ENCODE measurements at places on chromosomes 13 and 19.

DNA sequence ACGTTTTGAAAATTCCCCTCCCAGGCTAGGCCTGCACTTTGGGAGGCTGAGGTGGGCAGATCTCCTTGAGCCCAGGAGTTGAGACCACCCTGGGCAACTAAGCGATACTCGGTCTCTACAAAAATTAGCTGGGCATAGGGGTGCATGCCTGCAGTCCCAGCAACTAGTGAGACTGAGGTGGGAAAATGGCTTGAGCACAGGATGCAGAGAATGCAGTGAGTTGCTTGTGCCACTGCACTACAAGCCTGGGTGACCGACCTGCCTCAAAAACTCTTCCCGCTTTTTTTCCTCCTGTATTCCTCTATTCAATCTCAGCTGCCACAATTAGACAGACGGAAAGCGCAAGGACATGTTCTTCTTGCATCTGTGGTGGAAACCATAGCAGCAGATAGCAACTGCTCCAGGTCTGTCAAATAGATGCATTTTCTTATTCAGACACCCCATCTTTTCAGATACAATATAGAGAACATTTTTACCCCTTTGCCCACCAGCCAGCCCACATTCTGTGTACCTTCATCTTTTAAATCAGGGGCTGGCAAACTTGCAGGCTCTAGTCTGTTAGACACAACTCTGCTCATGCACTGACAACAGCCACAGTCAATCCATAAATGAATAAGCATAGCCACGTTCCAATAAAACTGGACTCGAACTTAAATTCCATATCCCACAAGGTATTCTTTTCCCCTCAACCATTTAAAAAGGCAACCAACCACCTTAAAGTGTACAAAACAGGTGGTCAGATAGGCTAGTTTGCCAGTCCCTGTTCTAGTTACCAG is 4.8 kb downstream of the TPT1 start:
- no peak for DNase-seq

DNA sequence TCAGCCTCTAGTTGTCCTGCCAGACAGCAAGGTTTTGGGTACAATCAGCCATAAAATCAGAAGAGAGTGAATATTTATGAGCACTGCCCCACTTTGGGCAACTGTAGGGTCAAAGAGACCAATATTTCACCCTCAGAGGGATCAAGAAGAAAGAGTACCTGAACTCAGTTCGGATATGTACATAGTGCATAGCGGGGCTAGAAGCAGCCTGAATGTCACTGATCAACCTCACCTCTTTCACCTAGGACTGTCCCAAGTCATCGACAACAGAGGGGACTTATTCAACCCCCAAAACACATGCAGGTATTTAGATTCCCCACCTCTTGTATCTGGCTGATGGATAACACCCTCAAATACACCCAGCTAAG is 446.9 kb downstream of the COG6 start:
- DNase-seq, result no peak

DNA sequence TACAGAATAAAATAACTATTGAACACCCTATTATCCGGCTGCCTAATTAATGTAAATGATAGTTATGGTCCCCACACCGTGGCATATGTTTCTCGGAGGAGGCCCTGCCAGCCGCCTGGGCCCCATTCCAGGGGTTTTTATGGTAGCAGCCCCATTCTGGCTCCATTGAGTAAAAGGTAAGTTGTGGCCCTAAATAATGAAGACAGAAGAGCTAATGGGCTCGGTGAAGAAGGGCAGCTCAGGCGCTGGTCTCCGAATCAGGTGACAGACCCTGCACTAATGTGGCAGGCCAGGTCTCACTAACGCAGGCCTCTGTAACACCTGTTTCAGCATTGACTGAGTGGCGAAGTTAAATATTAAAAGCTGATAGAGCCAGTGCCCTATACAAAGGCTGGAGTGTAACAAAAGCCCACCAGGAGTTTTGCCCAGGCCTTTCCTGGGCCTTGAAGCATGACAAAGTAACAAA is 19.1 kb downstream of the POP4 start:
- DNase-seq, result no peak

DNA sequence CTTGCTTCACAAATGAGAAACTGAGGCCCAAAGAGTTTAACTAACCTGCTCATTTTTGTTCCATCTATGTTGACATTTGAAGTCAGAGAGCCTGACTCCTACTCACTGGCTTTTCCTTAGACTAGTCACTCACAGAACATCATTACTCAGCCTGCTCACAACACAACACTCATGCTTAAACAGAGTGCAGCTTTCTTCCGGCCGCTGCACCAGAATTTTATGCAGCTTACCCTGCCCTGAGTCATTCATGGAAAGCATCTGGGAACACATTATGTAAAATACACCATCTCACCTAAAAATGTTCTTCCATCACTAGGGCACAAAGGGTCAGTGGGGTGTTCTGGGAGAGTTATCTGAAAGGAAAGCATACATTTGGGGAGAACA is 303.4 kb downstream of the SPRY2 start:
- no peak for DNase-seq

DNA sequence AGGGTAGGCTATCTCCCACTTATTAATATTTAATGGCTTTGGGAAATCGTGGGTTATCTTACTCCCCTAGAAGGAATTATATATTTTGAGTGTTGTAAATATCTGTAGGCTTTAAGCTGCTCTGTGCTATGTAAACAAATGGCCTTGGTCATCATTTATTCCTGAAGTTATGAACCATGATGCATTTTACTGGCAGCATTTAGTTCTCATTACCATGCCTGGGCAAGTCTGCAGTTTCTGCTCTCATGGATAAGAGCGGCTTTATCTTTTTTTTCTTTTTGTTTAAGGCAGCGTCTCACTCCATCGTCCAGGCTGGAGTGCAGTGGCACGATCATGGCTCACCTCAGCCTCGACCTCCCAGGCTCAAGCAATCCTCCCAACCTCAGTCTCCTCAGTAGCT is 156.1 kb downstream of the IRS2 start:
- DNase-seq, result no peak

- DNase-seq, result no peak
Observed at GRCh38 chr13:21701460-21701859, 30.6 kb downstream of the FGF9 start.

- DNase-seq, result no peak
Observed at GRCh38 chr13:38606699-38607535, 80.0 kb upstream of the FREM2 start.

- no peak for DNase-seq
Observed at GRCh38 chr13:58994077-58994476, 1169.7 kb downstream of the DIAPH3 start.

GRCh38 chr13:39777527-39778061 is 122.1 kb downstream of the COG6 start:
- no peak for DNase-seq

DNA sequence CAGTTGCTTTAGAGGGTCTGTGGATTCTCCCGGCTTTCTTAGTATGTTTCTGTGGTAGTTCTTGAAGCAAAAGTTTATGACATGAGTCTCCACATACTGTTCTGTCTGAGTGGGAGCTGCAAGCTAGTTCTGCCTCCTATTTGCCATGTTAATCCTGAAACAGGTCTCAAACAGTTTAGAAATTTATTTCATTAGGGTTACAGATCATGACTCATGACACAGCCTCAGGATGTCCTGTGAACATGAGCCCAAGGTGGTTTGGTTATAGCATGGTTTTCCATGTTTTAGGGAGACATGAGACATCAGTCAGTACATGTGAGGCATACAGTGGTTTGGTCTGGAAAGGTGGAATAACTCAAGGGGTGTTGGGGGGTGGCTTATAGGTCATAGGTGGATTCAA is 77.5 kb downstream of the FNDC3A start:
- DNase-seq, result no peak

DNA sequence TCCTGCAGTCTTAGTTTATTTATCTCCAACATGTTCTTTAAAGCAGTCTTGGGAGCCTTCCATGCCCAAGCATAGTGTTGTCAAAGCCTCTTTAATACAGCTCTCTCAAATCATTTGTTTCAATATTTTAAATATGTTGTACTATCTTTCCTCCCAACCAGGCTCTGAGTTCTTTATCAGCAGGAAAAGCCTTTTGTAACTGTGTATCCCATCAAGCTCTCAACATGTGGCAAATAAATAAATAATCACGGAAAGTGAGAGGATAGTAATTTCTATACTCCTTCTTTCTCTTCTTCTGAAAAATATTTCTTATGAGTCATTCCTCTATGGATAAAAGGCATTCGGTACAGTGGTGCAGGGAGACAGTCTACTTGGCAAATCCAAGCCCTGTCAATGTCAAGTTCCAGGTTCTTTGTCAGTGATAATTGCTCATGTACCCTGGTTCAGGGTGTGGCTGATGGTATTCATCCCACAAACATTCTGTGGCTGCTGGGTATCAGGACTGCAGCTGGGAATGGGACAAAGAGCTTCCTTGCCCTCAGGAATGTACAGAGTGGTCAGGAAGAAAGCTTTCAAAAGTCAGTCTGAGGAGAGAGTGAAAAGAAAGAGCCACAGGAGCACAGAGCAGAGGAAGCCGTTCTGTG is 384.3 kb downstream of the EFNB2 start:
- DNase-seq, result no peak

DNA sequence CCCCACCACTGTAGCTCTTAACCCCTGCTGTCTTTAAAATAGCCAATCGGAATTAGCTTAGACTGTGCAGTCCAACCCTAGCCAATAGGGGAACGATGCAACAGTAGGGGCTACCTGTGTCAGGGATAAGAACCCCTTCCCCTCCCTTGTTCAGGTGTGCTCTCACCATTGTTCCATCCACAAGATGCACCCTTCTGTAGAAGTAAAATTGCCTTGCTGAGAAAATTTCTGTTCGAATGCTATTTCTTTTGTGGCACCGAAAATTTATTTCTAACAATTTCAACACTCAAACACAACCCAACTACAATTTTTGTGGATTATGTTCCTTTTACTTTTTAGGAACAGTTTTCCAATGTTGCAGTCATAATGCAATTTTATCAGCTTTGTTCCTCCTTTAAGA is 3.6 kb upstream of the ZNF583 start:
- no peak for DNase-seq

GRCh38 chr19:41700381-41701195 is 7.8 kb upstream of the CEACAM5 start:
- DNase-seq, result no peak

- no peak for DNase-seq
Observed at GRCh38 chr19:53870485-53870844, 2.8 kb downstream of the MYADM start.

DNA sequence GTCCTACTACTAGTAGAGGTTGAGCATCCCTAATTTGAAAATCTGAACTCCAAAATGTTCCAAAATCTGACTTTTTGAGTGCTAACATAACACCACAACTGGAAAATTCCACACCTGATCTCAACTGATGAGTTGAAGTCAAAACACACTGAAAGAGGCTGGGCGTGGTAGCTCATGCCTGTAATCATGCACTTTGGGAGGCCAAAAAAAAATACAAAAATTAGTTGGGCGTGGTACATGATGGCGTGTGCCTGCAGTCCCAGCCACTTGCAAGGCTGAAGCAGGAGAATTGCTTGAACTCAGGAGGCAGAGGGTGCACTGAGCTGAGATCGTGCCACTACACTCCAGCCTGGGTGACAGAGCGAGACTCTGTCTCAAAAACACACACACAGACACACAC is 29.9 kb downstream of the USP12 start:
- no peak for DNase-seq

GRCh38 chr13:96734499-96734898 is 259.8 kb downstream of the OXGR1 start:
- no peak for DNase-seq

- no peak for DNase-seq
Observed at GRCh38 chr13:111166882-111167675, 52.0 kb downstream of the ARHGEF7 start.

DNA sequence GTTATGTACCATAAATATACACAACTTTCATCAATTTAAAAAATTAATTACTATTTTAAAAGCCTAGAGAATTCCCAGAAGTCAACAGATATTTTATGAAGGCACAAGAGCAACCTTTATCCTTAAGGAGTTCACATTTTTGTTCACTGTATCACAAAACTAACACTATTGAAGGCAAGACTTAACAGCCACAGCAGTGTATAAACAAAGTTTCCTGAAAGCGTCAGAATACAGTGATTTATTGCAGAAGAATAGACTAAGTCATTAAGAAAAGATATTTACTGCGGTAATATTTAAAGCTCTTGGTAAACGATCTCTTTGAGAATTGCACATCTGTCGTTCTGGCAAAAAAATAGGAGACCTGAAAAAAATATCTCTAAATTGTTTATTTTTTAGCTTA is 419.3 kb upstream of the NBEA start:
- DNase-seq, result no peak

GRCh38 chr13:80086304-80086721 is 254.6 kb downstream of the SPRY2 start:
- DNase-seq, result no peak

DNA sequence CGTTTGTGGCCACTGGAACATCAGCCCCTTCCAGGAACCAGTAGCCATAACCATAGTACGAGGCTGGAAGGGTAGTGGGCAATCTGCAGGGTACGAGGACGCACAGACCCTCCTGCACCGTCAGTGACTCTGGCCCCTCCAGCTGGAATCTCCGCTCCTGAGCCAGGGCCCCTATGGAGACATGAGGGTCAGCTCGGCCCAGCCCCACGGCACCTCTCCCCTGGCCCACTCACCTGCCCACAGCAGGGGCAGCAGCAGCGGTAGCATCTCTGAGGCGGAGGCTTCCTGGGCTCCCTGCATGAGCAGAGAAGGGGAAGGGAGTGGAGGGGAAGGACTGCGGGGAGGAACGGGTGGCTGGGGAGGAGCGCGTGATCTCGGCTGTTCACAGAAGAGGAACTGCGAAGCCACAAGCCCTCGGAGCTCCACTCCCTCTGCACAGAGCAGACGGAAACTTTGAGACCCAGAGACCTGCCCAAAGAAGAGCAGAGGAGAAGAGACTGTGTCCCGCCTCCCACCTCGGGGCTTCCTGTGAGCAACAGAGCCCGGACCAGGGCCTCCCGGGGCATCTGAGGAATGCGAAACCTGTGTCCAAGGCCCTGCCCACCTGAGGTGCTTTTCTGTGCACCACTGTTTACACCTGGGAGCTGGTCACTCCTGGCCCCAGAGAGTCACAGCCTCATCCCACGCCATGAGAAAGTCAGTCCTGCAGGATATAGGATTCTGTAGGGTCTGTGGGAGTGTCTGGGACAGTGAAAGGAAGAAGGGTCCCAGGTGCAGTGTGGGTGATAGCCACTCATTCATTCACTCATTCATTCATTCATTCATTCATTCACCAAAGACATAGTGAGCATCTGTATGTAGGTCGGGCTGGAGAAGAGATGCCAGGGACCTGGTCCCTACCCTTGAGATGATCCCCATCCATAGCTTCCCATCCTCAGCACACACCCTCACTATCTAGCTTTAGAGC is at the start of gene SIGLEC6:
SIGLEC6 (minus strand) TSS at position 322 of the 967 bp plus-strand sequence; CDS start at position 300, 22 bp downstream.
- no peak for DNase-seq

All from activated naive CD4-positive, alpha-beta T cell (primary cell).